Retina (tissue), 1 donor: ENCODE measurements at places on chromosomes 4 and X.
A peak's percentile ranks its signal among the peaks of the same experiment; 100 is the strongest.

- DNase-seq = no peak
Measured at GRCh38 chrX:3227526-3227925, 118.9 kb downstream of the MXRA5 start.

DNA sequence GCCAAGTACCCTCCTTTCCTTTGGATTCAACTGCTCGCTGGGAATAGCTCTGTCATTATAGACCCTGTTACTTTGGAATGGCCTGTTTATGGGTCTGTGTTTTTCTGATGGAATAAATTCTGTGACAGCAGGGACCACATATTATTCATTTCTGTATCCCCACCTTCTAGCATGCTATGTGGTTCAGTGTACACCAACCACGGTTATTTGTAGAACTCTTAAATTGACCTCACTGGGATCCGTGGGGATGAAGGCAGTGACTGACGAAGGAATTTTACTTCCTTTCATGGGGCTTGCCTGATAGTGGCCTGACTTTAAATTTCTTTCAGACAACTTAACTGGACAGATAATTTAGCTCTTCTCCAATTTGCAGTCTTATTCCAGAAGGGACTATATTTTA lies 343.2 kb downstream of the SPRY1 start:
- no peak for DNase-seq

DNA sequence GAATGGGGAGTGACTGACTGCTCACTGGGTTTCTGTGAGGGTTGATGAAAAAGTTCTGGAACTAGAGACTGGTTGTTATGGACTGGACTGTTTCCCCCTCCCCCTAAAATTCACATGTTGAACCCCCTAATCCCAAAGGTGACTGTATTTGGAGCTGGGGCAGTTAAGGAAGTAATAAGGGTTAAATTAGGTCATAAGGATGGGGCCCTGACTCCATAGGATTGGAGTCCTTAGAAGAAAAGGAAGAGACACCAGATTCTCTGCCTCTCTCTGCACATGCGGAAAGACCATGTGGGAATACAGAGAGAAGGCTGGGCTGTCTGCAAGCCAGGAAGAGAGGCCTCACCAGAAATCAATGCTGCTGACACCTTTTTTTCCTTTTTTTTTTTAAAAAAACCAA lies 38.2 kb downstream of the ZBTB49 start:
- DNase-seq = no peak

DNA sequence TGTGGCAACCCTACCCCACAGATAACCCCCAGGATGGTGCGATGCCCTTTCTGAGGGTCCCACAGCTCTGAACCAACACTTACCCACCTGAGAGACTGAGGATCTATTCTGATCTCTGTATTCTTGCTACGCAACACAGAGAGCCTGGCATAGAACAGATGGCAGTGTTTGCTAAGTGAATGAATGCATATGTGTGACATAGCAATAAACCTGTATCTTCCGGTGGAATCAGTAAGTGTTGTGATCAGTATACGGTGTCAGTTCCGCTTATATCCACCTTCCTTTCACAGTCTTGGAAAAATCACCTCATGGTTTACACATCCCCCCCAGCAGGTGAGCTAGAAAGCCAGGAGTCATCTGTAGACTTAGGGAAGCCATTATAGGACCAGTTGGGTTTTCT lies 5.9 kb upstream of the HSD17B10 start:
- no peak for DNase-seq

DNA sequence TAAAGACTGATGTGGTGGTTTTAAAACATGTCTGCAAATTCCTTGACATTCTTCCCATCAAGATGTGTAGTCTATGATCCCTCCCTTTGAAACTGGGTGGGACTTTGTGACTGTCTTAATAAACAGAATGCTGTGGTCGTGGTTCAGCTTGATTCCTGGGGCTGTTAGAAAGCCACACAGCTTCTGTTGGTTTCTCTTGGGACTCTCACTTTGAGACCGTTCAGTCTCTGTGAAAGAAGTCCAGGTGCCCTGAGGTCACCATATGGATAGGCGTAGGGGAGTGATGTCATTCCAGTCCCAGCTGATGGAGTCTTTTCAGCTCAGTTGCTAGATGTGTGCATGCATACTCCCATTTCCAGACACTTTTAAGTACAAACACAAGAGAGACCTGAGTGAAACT lies 216.6 kb downstream of the KDR start:
- no peak for DNase-seq

- no peak for DNase-seq
Measured at GRCh38 chr4:81505004-81505598, 33.4 kb upstream of the RASGEF1B start.

- peak; percentile 19 for DNase-seq
Measured at GRCh38 chr4:41362621-41363383, 106.1 kb downstream of the UCHL1 start.

DNA sequence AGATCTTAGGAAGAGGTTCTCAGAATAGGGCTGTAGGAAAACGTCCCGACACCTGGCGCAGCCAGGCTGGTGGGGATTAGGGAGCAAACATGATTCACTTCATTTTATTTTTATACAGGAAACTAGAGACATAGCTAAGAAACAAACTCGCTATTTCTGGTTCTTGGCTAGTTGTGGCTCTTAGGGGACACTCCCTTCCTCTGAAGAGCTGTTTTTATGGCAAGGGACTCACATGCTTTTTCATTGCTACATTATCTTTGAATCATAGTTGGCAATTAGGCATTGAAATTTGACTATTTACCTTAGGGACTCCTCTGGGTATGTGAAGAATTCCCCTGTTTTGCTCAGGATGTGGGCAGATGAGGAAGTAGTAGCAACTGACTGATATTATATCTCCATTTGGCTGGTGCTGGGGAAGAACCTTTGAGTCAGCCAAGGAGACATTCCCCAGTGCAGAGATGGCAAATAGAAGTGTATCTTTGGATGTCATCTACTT lies 174.5 kb downstream of the SMIM20 start:
- DNase-seq = no peak

DNA sequence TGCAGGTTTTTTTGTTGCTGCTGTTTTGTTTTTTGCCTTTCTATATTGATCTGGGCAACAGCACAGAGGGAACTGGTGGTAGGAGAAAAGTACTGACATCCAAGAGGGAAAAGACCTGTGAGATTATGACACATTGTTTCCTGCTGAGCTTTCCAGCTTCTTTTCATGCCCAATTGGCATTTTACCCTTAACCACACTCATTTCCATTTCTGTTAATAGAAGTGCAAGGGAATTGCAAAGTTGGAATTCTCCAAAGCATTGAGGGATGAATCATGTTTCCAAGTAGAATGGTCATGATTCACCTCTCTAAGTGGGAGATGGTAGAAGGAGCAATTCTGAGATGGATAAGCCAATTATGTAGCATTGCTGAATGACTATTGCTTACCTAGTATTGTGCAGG lies 161.5 kb downstream of the PPARGC1A start:
- no peak for DNase-seq

- DNase-seq = no peak
Measured at GRCh38 chrX:49247346-49247745, 12.1 kb downstream of the CCDC22 start.

GRCh38 chr4:48340276-48340964 lies 909 bp upstream of the SLAIN2 start:
- DNase-seq = no peak

DNA sequence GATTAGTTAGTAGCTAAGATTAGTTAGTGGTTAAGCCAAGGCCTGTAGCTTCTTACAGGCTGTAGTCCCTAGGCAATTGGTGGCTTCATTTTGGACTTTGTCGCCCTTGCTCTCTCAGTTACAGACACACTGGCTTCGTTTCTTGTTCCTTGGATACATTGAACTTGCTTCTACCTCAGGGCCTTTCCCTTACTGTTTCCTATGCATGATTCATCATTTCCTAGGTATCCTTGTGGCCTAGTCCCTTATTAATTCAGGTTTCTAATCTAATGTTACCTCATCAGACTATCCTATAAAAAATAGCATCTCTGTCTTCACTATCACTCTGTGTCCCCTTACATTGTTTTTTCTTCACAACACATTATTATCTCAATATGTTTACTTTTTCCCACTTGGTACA lies 45.5 kb upstream of the LCORL start:
- no peak for DNase-seq

- DNase-seq = no peak
Measured at GRCh38 chrX:154431341-154431740, 2.9 kb downstream of the ATP6AP1 start.

- DNase-seq = no peak
Measured at GRCh38 chr4:120881846-120882245, 40.7 kb downstream of the PRDM5 start.

GRCh38 chr4:147773261-147774184 lies 41.6 kb downstream of the ARHGAP10 start:
- no peak for DNase-seq

- DNase-seq = no peak
Measured at GRCh38 chr4:11900359-11900758, 471.7 kb upstream of the HS3ST1 start.

DNA sequence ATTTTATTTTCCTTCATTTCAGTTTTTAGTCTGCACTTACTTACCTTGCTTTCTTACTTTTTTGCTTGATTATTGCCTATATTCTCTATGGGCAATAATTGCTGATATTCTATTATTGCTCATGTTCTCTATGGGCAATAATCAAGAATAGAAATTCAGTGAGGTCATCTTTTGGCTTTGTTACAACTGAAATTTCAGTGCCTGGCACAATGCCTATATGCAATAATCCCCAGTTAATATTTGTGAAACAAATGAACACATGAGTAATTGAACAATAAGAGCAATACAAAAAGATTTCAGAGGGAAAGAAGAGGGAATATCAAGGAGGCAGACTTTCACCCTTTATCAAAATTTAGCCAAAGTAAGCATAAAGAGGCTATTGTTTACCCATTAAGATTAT lies 48.6 kb upstream of the ARSJ start:
- DNase-seq = no peak

DNA sequence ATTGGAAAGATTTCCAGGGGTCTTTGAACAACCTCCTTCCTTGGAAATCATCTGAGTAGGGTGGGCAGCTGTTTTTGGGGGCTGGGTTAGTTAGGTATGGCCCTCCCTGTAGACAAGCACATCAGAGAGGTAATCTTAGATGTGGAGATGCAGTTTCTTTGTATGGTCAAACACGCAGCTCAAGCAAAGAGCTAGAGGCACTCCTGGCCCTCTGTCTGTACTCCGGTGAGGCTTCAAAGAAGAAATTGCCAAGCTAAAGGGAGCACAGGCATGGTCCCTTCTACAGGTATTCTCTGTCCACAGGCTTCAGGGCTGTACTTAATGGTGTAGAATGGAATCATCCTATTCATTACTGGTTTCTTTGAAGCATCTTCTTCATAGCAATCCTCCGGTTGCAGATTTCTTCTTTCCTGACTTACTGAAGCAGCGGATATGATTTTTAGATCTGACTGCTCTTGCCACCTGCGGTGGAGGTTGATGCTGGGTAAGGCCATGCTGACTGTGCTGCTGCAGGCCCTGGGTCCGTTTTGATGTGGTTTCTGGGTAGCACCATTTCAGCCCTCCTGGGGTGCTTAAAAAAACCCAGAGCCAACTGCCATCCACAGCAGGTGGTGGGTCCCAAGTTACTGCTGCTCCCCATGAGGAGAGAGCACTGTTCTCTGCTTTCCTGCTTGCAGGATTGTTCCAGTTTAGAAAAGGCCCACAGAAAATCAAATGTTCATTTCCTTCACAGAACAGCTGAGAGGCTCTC lies 318.9 kb upstream of the GATB start:
- no peak for DNase-seq

GRCh38 chr4:1368421-1369090 lies 21.5 kb downstream of the UVSSA start:
- DNase-seq = no peak

- DNase-seq = no peak
Measured at GRCh38 chr4:184392748-184393559, 81.4 kb downstream of the IRF2 start.

DNA sequence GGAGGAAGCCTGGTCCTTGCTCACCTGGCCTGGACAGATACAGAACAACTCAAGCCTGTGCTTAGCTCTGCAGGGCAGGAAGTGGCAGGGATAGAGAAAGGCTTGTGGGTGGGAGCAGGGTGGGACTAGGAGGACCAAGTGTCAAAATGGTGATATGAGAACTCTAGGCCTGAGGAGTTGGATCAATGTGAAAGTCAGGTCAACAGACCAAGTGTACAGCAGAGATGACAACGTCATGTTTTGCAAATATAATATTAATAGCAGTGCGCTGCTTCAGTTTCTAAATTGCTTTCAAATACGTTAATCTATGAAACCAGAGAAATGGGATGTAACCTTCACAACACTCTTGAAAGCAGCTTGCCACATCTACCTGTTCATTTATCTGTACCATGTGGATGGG lies 114.2 kb upstream of the MAP3K15 start:
- DNase-seq = no peak

DNA sequence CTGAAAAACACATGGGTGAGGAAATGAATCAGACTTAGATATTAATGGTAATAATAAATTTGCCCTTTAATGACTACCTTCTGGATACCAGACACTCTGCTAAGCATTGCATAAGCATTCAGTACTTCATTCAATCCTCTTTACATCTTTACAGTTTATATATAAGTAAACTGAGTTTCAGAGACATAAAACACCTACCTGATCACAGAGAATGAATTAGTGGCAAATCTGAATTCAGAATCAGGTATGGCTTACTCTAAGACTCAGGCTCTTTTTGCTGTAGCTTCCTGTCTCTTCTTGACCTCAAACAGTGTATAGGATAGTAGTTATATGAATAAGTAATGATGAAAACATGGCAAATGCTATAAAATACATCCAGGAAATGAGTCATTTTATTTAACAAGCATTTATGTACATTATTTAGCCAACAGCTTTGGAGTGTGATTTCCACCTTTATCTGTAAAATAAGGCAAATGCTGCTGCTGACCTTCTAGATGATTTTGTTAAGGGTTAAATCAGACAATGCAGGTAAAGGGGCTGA lies 83.9 kb downstream of the VEGFC start:
- no peak for DNase-seq

DNA sequence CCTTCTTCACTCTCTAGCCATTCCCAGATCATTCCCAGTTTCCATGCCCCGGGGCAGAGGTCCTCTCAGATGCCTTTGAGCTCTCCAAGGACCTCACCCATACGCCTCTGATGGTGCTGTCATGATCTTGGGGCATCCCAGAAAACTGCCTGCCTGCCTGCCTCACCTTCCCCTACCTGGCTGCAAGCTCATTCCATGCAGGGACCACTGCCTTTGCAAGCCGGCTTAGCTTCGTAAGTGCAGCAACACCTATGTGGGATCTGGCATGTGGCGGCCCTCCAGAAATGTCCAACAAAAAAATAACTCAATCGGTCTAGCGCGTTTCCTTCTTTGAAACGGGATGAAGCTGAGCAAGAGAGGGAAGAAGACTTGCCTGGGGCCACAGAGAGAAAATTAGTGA lies 53.0 kb downstream of the C4orf50 start:
- no peak for DNase-seq

DNA sequence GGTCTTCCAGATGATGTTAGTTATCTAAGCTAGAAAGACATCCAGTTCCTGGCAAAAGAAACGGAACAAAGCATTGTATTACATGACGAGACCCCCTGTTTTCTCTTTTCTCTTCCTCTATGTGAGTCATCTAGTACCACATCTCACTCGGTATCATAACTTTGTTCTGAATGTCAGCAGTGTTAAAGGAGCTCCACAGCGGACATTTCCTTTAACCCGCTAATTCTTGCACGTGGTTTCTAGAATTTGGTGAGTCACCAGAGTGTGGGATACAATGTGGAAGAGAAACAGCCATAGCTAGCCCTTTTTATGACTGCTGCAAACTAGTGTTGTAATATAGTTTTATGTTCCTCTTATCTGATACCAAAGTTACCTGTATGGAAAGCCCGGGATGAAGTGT lies 243.7 kb downstream of the TENM3 start:
- no peak for DNase-seq
